ENCODE measurements at places on chromosomes 7 and 10. TPM values are rescaled to one million over a fixed set of nuclear protein-coding genes. Genes with fewer than 3 reads are reported as not detected.
A peak's percentile ranks its signal among the peaks of the same experiment; 100 is the strongest.

GRCh38 chr10:33883881-33884280 lies 549.4 kb upstream of the NRP1 start:
- no peak overlapping the region for H3K4me3 ChIP-seq
- no peak for DNase-seq
- no peaks in the 10 kb centered on the region for H3K36me3 ChIP-seq
- H3K27me3 ChIP-seq, result no peaks in the 10 kb centered on the region

- H3K4me3 ChIP-seq, result no peak overlapping the region
- no peaks in the 10 kb centered on the region for H3K4me1 ChIP-seq
- H3K27me3 ChIP-seq, result no peaks in the 10 kb centered on the region
- H3K36me3 ChIP-seq, result no peaks in the 10 kb centered on the region
These were observed 51.3 kb downstream of the HIP1 start for GRCh38 chr7:75687246-75688088.

TAS2R3 gene
- 3.1 TPM for total RNA-seq

TNS3 gene
- 140 TPM for total RNA-seq

UNCX gene
- total RNA-seq, result not detected

- H3K4me3 ChIP-seq, result no peak overlapping the region
- no peak overlapping the region for H3K27ac ChIP-seq
- H3K36me3 ChIP-seq, result no peaks in the 10 kb centered on the region
- H3K4me1 ChIP-seq, result peaks cover 10% of the 10 kb centered on the region
These were observed 125.4 kb downstream of the KCNMA1 start for GRCh38 chr10:77512219-77512578.

LRIT1 gene
- total RNA-seq, result not detected

LIPM gene
- total RNA-seq, result not detected

GRCh38 chr7:41478187-41478586 lies 224.7 kb downstream of the INHBA start:
- no peak for DNase-seq
- H3K27me3 ChIP-seq, result no peaks in the 10 kb centered on the region
- H3K27ac ChIP-seq, result no peak overlapping the region
- peaks cover 8% of the 10 kb centered on the region for H3K4me1 ChIP-seq
- H3K36me3 ChIP-seq, result no peaks in the 10 kb centered on the region
- H3K4me3 ChIP-seq, result no peak overlapping the region

GRCh38 chr10:6275022-6275997 lies 72.6 kb downstream of the PFKFB3 start:
- H3K4me3 ChIP-seq, result no peak overlapping the region
- no peaks in the 10 kb centered on the region for H3K27me3 ChIP-seq

GRCh38 chr7:81111781-81112540 lies 193.1 kb upstream of the SEMA3C start:
- no peaks in the 10 kb centered on the region for H3K36me3 ChIP-seq
- H3K27ac ChIP-seq, result no peak overlapping the region
- no peak overlapping the region for H3K4me3 ChIP-seq
- no peak for DNase-seq

DNA sequence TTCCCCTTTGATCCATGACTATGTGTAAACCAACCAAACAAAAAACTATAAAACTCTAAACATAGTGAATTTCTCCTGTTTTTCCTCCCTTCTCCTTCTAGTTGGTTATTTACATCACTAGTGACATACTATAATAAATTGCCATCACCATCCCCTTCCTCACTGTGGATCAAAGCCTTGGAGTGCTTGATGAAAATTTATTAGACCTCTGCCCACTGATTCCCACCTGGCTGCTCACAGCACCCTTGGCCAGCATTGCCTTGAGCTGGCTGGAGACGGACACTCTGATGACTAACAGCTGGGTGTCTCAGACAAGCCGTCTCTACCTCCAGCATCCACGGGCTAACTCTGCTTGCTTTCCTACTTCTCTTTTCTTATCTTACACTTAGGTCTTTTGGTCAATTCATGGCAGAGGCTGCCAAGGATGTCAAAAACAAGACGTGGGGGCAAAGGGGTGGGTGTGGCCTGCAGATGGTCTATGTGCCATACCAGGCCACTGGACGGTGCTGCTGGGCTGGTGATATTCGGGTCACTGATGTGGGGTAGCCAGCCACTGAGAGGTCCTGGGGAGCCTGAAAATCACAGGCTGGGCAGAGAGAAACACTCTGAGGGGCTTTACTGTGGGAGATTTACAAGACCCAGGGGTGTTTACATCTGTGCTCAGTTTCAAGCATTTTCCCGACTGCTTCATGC lies 207.8 kb downstream of the TAX1BP1 start:
- H3K27me3 ChIP-seq, result no peaks in the 10 kb centered on the region
- H3K27ac ChIP-seq, result no peak overlapping the region
- H3K4me1 ChIP-seq, result peaks cover 2% of the 10 kb centered on the region
- no peak for DNase-seq

PDE1C gene
- total RNA-seq, result 7.1 TPM

DNA sequence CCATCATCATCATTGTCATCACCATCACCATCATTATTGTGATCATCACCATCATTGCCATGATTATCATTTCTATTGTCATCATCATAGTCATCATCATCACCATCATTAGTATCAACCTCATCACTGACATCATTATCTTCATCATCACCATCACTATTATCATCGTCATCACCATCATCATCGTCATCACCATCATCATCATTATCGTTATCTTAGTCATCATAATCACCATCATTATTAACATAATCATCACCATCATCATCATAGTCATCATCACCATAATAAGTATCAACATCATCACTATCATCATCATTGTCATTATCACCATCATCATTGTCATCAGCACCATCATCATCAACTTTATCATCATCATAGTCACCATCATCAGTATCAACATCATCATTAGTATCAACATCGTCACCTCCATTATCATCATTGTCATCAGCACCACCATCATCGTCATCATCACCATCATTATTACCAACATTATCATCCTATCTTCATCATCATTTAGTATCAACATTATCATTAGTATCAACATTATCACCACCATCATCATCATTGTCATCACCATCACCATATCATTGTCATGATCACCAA lies 241.3 kb downstream of the ADARB2 start:
- H3K27ac ChIP-seq, result no peak overlapping the region
- H3K4me1 ChIP-seq, result no peaks in the 10 kb centered on the region
- no peak for DNase-seq

MACC1 gene
- 1.7 TPM for total RNA-seq

GRCh38 chr10:17479015-17479615 lies 24.7 kb upstream of the ST8SIA6 start:
- no peak for DNase-seq
- no peaks in the 10 kb centered on the region for H3K36me3 ChIP-seq
- H3K27ac ChIP-seq, result no peak overlapping the region
- no peaks in the 10 kb centered on the region for H3K4me1 ChIP-seq
- no peak overlapping the region for H3K4me3 ChIP-seq
- peaks cover 1% of the 10 kb centered on the region for H3K27me3 ChIP-seq

GRCh38 chr10:59905066-59905730 lies 1.2 kb downstream of the CCDC6 start:
- H3K27ac ChIP-seq, result peak overlapping the region; percentile 64
- H3K27me3 ChIP-seq, result no peaks in the 10 kb centered on the region
- peaks cover 2% of the 10 kb centered on the region for H3K4me1 ChIP-seq
- H3K4me3 ChIP-seq, result peak overlapping the region; percentile 94
- H3K36me3 ChIP-seq, result no peaks in the 10 kb centered on the region
- DNase-seq, result peak; percentile 73

- H3K27ac ChIP-seq, result no peak overlapping the region
- H3K27me3 ChIP-seq, result no peaks in the 10 kb centered on the region
- H3K36me3 ChIP-seq, result no peaks in the 10 kb centered on the region
- H3K4me3 ChIP-seq, result no peak overlapping the region
These were observed 410.3 kb upstream of the SHH start for GRCh38 chr7:156222611-156223010.

DNA sequence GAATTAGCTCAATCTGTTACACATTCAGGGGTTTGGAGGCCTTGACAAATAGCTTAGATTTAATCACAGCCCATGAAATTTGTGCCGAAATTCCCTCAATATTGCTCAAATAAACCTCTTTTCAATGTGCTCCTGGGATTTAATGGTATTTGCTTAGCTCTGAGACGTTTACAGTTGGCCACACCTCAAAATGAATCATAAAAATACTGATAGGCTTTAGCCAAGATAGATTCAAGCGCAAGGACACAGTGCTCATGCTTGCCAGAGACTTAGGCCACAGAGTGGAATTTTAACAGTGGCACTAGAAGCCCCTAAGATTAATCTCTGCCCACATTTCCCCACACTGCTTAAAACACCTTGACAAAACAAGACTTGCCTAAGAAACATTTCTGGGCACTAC lies 2.3 kb upstream of the SEMA3C start:
- H3K27me3 ChIP-seq, result no peaks in the 10 kb centered on the region
- H3K4me1 ChIP-seq, result no peaks in the 10 kb centered on the region
- no peak for DNase-seq
- no peaks in the 10 kb centered on the region for H3K36me3 ChIP-seq
- H3K4me3 ChIP-seq, result no peak overlapping the region

STEAP4 gene
- total RNA-seq, result 125 TPM

PHYHIPL gene
- 0.19 TPM for total RNA-seq

GRCh38 chr7:94971051-94971867 lies 63.9 kb downstream of the PPP1R9A start:
- H3K27me3 ChIP-seq, result no peaks in the 10 kb centered on the region
- DNase-seq, result no peak
- no peaks in the 10 kb centered on the region for H3K36me3 ChIP-seq
- H3K4me3 ChIP-seq, result no peak overlapping the region
- H3K27ac ChIP-seq, result no peak overlapping the region
- H3K4me1 ChIP-seq, result no peaks in the 10 kb centered on the region

DNA sequence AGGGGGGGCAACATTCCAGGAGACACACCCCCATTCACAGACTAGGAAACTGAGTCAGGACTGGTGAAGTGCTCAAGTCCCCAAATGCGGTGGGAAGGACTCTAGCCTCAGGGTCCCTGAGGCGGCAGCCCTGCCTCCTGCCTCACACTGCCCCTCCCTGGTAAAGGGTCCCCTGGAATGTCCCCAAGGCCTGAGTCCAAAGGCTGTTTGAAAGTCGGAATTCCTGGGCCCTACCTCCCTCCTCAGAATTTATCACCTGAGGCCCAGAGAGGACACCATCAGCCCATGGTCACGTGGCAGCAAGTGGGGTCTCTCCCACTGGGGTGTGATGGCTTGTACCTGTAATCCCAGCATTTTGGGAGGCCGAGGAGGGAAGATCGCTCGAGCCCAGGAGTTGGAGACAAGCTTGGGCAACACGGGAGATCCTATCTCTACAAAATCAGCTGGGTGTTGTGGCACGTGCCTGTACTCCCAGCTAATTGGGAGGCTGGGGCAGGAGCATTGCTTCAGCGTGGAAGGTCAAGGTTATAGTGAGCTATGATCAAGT lies 110.3 kb upstream of the TNRC18 start:
- no peaks in the 10 kb centered on the region for H3K4me1 ChIP-seq
- no peak overlapping the region for H3K4me3 ChIP-seq
- no peaks in the 10 kb centered on the region for H3K36me3 ChIP-seq
- H3K27ac ChIP-seq, result no peak overlapping the region

- H3K4me3 ChIP-seq, result no peak overlapping the region
- no peaks in the 10 kb centered on the region for H3K36me3 ChIP-seq
- DNase-seq, result no peak
- H3K27ac ChIP-seq, result no peak overlapping the region
These were observed 52.0 kb downstream of the FAS start for GRCh38 chr10:89042562-89042961.

ZSWIM8 gene
- 116 TPM for total RNA-seq

GRCh38 chr10:50322077-50322476 lies 70.8 kb upstream of the ASAH2 start:
- DNase-seq, result no peak
- no peak overlapping the region for H3K27ac ChIP-seq
- H3K4me3 ChIP-seq, result no peak overlapping the region
- no peaks in the 10 kb centered on the region for H3K36me3 ChIP-seq
- H3K27me3 ChIP-seq, result no peaks in the 10 kb centered on the region

- no peaks in the 10 kb centered on the region for H3K36me3 ChIP-seq
- DNase-seq, result no peak
- H3K4me1 ChIP-seq, result no peaks in the 10 kb centered on the region
- H3K27me3 ChIP-seq, result no peaks in the 10 kb centered on the region
These were observed 104.9 kb downstream of the CDK6 start for GRCh38 chr7:92731335-92732063.

DPYSL4 gene
- total RNA-seq, result 0.84 TPM

NPC1L1 gene
- 1.1 TPM for total RNA-seq

DNA sequence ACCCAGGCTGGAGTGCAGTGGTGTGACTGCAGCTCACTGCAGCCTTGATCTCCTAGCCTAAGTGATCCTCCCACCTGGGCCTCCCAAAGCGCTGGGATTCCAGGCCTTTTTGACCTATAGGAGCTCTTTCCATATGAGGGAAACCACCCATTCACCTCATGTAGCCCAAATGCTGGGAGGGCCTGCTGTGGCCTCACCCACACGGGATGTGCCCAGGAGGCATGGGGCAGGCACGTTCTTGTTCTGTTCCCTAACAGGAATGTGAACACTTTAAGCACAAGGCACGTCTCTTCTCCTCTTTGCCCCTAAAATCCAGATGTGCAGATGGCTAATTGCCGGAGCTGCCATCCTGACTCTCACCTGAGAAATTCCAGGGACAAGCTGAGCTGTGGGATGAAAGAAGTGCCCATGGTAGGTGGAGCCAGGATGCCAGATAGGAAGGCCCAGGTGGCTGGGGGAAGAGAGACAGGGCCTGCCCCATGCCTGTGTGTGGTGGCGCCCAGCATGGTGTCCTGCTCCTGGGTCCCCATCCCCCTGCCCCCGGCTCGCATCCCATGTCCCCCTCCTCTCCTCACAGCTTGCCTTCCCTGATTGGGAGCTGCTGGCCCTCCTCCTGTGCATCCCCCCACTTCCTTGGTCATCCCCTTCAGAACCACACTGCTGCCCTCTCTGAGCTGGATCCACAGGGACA lies 17.3 kb downstream of the CAMK2B start:
- H3K36me3 ChIP-seq, result no peaks in the 10 kb centered on the region
- no peaks in the 10 kb centered on the region for H3K4me1 ChIP-seq
- DNase-seq, result peak; percentile 42
- H3K27me3 ChIP-seq, result no peaks in the 10 kb centered on the region
- H3K4me3 ChIP-seq, result no peak overlapping the region

GRCh38 chr10:101843032-101844021 lies at the start of gene KCNIP2:
Gene KCNIP2, minus strand, starts transcription at chr10:101843800. Its CDS starts 232 bp downstream, at chr10:101843568.
- no peaks in the 10 kb centered on the region for H3K4me1 ChIP-seq
- peaks cover 6% of the 10 kb centered on the region for H3K36me3 ChIP-seq
- H3K27ac ChIP-seq, result no peak within 1 kb of the TSS
- H3K4me3 ChIP-seq, result no peak within 1 kb of the TSS
- DNase-seq, result no peak

GRCh38 chr10:24944512-24945255 lies 7.7 kb downstream of the PRTFDC1 start:
- H3K27ac ChIP-seq, result no peak overlapping the region
- no peaks in the 10 kb centered on the region for H3K27me3 ChIP-seq
- no peak overlapping the region for H3K4me3 ChIP-seq
- DNase-seq, result no peak

DNA sequence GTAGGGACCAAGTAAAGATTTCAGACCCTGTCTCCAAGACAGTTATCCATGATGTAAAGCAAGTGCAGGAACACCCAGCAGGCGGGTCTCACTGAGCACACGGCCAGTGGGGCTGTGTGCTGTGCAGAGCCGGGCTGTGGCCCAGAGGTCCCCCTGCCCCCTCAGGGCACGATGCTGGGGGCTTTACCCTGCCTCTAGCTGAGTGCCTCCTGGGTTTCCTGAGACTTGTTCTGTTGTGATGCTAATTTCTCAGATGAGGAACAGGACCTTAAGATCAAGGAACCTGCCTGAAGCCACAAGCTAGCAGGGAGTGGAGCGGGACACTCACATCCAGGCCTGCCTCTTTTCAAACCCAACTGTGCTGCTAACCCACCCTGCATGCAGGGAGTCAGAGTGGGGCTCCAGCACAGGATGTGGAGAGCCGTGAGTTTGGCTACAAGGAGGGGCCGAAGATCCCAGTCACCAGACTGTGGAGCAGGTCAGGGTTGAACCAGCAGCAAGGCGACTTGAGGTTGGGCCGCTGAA lies 76.1 kb upstream of the LYZL2 start:
- no peaks in the 10 kb centered on the region for H3K4me1 ChIP-seq
- no peak overlapping the region for H3K27ac ChIP-seq
- no peak for DNase-seq
- H3K27me3 ChIP-seq, result no peaks in the 10 kb centered on the region
